ENCODE measurements at places on chromosomes 4 and X. TPM values are rescaled to one million over a fixed set of nuclear protein-coding genes. Genes with fewer than 3 reads are reported as not detected.

Gene P2RY4
- 0.35 TPM for total RNA-seq

Gene ADH1A
- total RNA-seq: 0.16 TPM

Gene LRIT3
- not detected for total RNA-seq

Gene SPATA4
- not detected for total RNA-seq

Gene GAGE2A
- 0.86 TPM for total RNA-seq

Gene RIPPLY1
- total RNA-seq: not detected

Gene FABP2
- total RNA-seq: 36.3 TPM

Data from colonic mucosa (tissue), 4 donors.